Left forelimb (tissue), 1 donor: ENCODE measurements at places on chromosomes 5 and 9.

DNA sequence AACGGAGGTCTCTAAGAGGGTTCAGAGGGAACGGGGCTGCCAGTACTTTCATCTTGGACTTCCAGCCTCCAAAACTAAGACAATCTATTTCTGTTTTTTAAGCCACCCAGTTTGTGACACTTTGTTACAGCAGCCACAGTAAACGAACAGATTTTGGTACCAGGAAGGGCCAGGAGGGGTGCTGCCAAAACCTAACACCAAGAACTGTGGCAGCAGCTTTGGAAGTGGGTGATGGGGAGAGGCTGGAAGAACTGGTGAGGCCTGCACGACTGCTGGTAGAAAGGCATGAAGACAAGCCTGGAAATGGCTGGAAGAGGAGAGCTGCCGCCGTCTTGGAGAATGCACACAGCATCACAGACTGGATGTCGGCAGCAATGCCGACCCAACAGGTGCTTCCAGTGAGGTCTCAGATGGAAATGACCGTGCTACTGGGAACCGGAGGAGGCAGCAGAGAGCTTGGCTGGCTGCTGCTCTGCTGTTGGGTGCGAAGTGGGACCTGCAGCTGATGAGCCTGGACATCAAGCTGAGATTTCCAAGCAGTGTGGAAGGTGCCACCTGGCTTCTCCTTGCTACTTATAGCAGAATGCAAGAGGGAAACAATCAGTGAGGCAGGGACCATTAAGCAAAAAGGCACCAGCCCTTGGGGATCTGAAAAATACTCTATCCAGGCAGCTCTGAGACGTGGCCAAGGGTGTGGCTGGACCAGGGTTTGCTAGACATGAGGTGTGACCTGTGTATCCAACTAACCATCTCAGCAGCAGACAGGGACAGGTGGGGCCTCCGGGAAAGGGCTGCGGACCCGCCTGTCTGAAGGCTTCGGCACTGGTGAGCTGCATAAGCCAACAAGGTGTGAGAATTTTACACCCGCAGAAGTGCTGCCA, 4.7 kb upstream of the TMEM210 start:
- DNase-seq = no peak

GRCh38 chr9:127237801-127238200, 26.8 kb upstream of the GARNL3 start:
- DNase-seq = no peak

DNA sequence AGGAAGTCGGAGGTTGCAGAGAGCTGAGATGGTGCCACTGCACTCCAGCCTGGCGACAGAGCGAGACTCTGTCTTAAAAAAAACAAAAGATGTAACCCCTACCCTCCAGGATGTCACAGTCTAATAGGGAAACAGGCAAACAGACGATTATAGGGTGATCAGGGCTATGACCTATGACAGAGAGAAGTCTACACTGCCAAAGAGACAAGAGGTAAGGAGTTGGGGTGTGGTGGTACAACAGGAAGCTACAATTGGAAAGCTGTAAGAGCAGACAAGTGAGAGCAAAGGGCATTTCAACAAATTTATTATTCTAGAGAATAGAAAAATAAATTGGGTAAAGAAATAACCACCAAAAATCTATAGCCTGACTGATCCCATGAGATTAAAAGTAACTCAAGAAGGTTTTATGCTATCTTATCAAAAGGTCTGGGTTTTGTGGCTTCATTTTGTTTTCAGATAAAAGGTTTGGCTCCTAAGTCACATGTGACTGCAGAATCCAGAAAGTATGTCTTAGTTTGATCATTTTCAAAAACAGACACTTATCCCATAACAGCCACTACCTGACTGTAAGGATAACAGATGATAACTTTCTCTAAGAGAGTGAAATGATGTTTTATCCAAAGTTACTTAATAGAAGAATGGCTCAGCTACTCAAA, 7.3 kb downstream of the CDC26 start:
- DNase-seq = no peak

DNA sequence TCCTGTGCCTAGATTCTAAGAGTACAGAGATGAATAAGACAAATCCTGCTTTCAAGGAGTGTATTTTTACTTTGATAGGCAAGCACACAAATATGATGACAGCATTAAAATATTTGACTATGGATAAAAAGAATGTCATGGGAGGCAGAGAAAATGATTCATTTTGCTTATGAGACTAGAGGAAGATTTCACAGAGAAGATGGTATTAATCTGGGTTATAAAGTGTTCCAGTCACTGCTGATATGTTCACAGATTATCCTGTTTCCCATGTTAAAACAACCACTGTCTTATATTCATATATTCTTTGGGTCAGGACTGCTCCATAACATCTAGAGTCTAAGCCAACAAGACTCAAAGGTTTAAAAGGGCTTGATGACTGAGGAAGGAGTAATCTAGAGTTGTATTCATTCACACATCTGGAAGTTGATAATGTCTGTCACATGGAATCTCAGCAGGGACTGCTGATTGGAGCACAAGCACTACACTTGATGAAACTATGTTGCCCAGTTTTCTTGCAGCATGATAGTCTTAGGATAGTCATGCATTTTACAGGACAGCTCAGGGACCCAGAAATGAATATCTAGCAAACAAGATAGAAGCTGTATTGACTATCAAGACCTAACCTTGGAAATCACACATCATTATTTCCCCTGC, 79.3 kb downstream of the STARD4 start:
- no peak for DNase-seq

DNA sequence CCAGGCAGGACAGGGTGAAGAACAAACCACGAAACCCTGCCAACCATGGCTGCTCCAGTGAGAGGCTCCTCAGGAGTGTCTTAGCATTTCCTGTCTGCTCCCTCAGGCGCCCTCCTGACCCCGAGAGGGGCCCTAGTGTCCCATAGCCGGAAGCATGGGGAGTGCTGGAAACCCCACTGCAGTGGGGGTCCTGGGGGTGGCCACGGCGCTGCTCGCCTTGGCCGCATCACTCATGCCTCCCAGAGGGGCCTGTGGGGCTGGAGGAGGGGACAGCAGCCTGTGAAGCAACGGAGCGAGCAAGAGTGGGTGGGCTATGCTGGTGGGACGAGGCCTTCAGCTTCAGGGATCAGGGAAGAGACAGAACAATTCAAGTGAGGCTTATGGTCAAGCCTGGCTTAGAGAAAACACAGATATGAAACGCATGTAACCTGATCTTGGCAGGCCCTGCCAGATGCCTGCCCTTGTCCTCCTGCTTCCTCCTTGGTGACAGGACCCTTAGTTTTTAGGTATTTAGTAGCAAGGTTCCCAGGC, 219.1 kb downstream of the FANCC start:
- DNase-seq = no peak

DNA sequence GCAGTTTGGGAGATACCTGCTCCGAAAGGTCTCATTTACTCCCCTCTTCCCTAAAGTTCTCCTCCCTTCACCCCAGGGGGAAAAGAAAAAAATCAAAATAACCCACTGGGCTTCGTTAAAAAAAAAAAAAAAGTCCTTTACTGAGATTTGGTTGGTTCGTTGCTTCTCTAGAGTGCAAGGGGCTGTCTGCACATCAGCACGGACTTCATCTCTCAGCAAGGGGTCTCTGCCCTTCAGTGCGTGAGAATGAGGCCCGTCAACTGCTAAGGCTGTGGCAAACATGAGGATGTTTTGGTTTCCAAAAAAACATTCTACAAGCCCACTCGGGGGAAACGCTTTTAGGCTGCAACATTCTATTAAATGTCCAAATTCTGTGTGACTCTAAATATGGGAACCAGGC, 10.0 kb downstream of the BARHL1 start:
- no peak for DNase-seq

DNA sequence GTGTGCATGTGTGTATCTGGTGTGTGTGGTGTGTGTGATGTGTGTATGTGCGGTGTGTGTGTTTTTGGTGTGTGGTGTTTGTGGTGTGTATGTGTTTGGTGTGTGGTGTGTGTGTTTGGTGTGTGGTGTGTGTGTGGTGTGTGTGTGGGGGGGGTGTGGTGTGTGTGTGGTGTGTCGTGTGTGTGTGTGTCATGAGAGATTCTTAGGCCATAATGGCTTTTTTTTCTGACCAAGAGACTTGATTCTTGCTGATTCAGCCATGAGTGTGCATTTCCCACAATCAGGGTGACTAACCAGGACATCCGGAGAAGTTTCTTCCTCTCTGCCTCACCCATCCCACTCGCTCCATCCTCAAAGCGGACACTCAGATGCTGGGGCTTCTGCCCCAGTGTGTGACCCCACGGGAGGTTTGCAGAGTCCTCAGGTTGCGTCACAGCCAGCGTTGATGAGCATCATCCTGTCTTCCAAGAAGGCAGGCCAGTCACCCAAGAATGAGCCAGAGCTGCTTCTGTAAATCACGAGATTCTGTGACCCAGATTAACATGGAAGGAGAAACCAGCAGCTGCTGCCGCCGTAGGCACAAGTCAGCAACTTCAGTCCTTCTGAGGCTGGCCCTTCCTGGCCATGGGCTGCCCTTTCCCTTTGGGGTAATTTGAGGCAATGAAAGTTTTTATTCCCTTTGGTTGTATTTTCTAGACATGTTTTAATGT, 12.5 kb upstream of the CTSL start:
- DNase-seq = no peak

- no peak for DNase-seq
These were observed 145.7 kb upstream of the COL5A1 start for GRCh38 chr9:134495881-134496412.

DNA sequence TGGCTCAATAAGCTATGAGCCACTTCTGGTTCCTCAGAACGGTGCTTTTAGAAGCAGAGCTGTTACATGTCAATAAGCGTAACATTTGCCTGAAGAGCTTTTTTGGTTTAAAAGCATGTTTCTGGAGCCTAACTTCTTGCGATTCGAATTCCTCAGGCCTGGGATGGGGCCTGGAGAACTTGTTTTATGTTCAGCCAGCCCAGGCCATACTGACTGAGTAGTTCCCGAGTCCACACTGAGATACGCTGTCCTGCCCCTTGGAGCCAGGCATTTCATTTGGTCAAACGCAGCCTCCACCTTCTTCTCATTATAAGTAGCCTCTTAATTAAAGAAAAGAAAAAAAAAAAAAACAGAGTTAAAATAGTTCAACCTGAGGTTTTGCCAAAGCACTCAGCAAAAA, 260.6 kb upstream of the ANKRD55 start:
- no peak for DNase-seq

GRCh38 chr9:90024409-90024808, 419.6 kb downstream of the GADD45G start:
- DNase-seq = no peak

- no peak for DNase-seq
These were observed 213.5 kb downstream of the PJA2 start for GRCh38 chr5:109196087-109196822.

DNA sequence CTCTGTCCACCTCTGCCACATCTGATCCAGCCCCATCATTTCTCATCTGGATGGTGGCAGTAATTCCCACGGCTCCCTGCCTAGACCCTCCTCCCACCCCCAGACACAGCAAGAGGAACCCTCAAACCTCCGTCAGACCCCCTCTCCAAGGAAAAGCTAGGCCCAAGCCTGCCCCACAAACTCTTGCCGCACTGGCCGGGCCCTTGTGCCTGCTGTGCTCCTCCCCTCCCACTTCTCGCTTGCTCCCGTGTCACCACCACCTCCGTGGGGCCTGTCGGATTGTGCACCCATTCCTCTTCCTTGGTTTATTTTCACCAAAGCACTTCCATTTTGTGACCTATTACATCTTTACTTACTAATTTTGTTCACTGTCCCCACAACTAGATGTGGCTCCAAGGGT, 14.2 kb downstream of the BARX1 start:
- DNase-seq = no peak

DNA sequence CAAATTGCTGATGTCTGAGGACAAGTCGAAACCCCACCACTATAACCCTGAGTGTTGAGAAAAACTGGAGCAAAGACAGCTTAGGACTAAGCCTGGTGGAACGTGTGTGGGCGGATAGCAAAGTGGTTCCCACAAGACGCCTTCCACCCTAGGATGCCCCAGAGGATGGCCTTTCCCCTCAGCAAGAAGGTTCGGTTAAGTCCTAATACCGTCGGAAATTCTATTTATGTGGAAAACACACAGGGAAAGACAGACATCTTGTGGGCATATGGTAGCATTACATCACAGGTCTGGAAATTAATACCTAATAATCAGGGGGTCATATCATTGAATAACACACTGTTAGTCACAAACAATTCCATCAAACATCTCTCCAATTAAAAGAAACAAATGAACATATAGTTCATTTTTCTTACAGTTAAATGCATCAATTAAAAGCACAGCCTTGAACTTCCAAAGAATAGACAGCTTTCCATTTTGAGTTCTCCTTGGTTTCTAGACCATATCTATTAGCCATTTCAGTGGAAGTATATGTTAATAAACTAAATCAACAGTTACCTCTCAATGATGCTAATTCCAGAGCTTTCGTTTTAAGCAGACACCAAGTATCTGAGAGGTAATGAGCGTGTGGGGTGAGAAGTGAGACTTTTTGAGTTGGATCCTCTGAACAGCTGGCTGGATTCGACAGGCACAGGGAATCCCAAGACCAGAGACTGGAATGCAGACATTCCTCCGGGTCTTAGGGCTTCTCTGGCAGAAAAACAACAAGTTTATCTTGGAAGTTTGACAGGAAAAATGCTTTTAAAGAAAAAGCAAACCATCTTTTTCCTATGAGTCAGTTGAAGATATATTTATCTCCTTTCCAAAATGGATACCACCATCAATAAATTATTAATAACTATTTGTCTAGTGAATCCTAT, 2.9 kb upstream of the ICE1 start:
- peak; percentile 72 for DNase-seq

- no peak for DNase-seq
These were observed 26.4 kb upstream of the PIK3R1 start for GRCh38 chr5:68189171-68189570.

DNA sequence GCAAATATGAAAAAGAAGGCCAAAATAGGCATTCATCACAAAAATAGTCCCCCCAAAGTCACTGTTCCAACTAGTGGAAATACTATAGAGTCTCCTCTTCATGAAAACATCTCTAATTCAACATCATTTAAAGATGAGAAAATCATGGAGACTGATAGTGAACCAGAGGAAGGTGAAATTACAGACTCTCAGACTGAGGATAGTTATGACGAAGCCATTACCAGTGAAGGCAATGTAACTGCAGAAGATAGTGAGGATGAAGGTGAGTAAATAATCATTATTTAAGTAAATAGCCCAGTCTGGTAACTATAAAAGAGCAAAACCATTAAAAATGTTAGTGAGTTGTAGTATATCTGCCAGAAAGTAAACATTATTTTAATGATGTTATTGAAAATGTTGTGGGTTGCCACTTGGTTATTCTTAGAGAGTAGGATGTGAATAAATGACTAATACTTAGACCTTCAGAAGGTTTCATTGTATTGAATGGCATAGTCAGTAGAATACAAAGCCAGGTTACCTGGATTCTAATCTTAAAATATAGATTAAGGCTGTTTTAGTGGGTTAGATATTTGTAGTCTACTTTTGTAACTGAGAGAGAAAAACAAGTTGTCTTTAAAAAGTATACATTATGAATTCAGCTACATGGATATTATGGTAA, 16.3 kb downstream of the AGGF1 start:
- DNase-seq = no peak

GRCh38 chr5:154627698-154628678, 127.2 kb upstream of the LARP1 start:
- peak; percentile 59 for DNase-seq

DNA sequence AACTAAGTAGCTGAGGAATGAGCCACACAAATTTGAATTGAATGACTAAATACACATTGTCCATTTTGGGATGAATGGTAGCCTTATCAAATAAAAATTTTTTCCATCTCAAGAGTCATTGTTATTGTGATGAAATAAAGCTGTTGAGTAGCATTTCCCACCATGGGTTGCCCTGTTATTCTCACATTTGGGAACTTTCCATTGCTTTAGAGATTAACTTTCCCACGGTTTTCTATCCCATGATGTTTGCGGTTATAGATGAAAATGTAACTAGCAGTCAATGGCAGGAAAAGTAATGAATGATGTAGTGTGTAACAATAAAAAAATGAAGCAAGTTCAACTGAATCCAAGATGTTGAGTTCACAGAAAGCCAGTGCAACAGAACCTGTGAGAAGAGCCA, 59.9 kb upstream of the PLPP1 start:
- DNase-seq = no peak
